Activated CD4-positive, alpha-beta T cell treated with anti-CD3 and anti-CD28 coated beads, Interleukin-2, Interleukin-4, amounts not matched to agents 100 ng/mL and 50 ng/mL, durations not matched to agents 16 hours and 8 hours (primary cell): ENCODE measurements at places on chromosomes 12 and 14.

- no peak for DNase-seq
These were observed 127.2 kb upstream of the LHX5 start for GRCh38 chr12:113598815-113599406.

DNA sequence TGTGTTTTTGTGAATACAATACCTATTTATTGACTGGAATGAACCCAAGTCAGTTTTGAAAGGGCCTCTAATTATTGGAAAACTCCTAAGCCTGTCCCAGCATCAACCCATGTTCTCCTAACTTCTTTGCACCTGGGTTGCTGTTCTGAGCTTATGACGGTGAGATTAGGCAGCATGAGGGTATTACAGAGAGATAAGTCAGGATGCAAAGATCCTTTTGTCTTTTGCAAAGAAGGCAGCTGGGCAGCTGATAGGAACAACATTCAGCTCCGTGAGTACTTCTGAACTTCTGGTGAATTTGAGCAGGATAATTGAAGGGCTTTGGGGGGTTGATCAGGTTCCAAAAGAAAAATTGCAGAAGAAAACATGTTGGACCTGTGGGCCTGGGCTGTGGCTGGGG is at the start of gene PDE6H:
Gene PDE6H (plus strand): TSS at position 227 of the 400 bp plus-strand sequence. CDS start 4,971 bp downstream, outside the sequence.
- DNase-seq: no peak

DNA sequence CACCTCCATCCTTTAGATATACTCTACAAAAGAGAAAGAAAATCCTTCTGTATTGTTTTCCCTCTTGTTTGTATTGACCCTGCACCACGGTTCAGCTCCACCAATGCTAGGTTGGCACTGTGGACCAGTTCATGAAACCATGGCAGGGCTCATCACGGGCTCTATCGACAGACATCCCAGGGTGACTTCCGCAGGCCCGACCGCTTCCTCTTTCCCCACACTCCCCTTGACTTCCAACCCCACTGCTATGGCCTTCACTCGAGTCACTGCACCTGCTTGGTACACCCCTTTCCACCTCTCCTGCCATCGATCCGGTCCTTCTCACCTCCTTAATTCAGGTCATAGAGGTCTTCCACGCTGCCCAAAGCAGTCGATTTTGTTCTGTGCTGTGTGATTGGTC is 21.2 kb upstream of the AKAP5 start:
- no peak for DNase-seq

DNA sequence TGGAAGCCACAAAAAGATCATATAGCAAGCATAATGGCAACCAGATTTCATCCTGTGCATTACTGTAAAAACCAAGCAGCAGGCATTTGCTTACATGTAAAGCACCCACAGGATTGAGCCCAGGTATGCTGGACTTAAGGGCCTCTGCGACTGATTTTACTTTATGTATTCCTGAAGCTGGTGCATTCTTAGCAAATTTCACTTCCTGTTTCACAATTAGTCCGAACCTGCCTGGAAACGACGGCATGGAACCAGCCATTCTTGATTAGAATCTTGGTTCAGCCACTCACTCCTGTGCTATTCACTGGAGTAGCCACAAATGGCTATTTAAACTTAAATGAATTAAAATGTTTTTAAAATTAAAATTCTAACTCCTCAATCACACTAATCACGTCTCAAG is 239.2 kb downstream of the NUAK1 start:
- no peak for DNase-seq

DNA sequence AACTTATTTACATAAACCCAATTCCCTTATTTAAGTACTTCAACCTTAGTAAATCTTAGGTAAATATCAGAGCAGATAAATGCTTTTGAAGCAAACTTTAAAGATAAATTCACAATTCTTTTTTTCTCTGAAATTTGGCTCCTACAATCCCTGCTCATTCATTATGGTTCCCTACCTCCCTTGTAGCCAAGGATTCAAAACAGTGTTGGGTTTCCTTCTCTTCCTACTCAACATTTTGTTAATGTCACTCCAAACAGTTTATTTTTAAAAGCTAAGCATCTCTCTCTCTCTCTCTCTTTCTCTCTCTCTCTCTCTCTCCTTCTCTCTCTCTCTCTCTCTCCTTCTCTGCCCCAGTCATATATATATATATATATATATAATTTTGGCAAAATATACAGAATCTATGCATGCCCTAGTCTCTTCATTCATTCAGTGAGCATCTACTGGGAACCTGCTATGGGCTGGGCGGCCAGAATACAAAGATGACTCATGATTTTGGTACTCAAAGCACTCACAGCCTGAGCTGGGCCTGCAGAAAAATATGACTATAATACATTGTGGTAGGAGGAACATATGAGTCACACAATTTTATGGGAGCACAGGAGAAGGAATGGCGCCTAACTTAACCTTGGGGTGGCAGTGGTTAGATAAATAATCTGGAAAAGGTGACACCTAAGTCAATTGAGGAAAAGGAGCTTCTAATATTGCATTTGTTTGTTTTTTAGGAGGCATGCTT is 123.7 kb upstream of the DHRS4 start:
- no peak for DNase-seq

DNA sequence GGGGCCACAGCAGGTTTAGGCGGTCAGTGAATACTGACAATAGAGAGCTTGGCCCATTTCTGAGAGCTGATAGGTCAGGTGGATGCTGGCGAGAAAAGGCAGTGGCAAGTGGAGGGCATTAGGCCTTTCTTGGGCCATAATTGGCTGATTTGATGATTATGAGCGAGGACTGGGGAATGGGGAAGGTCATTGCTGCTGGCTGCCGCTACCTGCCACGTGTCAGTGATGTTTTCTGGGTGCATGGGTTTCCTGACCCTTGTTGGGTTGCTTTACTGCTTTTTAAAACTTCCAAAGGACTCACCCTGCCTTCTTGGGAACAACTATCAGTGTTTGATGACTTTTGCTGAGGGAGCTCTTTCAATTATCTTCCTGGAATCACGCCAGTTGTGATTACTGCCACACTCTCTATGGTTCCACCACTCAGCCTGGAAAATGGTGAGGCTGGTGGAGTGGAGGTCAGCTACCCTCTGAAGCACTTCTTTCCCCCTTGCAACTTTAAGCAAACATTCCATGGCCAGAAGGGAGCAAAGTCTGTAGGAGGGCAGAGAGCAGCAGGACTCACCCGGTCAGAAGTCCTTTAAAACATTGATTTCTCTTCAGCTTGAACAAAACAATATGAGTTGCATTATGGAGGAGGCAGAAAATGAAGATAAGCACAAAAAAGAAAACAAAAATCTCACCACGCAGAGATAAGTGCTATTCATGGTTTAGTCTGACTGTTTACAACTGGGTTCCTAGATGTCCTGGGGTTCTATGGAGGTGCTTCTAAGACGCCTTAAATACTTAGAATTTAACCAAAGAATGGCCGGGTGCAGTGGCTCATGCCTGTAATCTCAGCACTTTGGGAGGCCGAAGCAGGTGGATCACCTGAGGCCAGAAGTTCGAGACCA is 12.1 kb upstream of the SLC10A1 start:
- no peak for DNase-seq

GRCh38 chr14:100845341-100845740 is 19.4 kb downstream of the MEG3 start:
- DNase-seq: no peak

DNA sequence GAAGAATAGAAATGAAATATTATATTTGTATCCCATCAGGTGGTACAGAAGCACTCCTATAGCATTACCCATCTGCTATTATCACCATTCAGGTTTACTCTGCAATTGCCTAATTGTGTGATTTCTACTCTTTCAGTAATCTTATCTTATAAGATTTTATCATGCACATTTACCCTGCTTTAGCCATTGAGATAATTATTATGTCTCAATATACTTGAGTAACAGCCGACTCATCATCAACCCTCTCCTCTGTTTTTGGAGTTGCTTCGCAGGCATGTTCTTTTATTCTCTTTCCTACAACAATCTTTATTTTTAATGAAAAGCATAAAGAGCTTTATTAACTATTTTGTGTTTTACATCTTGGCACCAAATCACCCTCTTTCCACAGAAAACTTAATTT is 419.9 kb downstream of the LRIG3 start:
- no peak for DNase-seq

DNA sequence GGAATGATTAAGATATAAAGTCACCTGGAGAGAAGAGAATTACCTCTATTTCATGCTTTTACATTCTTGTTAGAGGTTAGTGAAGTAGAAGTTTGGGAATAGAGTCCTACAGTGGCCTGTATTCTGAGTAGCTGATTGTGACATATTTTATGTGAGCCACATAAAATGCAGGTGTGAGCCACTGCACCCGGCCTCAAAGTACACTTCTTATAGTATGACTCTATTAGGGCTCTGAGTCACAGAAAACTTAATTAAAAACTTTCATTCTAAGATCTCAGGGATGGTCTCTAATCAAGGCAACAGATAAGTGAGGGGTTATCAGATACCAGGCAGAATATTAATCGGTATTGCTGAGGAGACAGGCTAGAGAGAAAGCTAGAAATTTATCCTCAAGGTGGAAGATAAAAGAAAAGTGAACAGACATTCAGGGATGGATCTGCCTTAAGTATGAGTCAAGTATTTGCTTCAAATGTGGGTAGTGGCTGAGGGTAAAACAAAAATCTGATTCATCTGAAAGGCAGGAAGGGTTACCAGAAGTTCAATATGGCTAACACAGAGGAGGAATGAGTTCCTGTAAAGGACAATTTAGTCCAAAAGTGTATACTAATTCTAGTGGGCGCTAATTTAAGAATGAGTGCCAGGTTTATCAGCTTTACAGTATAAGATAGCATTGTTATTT is 5.5 kb upstream of the G2E3 start:
- DNase-seq: no peak

GRCh38 chr14:54685286-54685845 is 118.4 kb downstream of the SAMD4A start:
- DNase-seq: no peak

DNA sequence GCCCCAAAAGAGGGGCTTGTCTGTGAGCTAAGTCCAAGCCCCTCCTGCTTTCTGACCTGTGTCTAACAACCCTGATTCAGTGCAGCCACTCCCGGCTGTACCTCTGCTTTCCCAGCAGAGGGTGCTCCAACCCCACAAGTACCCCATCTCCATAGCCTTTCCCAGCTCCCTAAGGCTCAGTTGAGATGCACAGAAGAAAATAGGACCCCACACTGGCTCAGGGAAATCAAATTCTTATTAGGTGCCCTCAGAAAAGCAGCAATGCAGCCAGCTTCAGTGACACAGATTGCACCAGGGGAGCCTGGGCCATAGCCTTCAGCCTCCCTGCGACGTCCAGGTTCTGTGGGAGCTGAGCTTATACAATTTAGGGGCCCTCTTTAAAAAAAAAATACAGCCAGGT is 49.9 kb downstream of the LRRC74A start:
- DNase-seq: peak; percentile 51
